T-cell (primary cell): ENCODE measurements at places on chromosomes 7 and 10. TPM values are rescaled to one million over a fixed set of nuclear protein-coding genes. Genes with fewer than 3 reads are reported as not detected.

The CRYGN gene
- not detected for total RNA-seq

The PAPOLB gene
- total RNA-seq: not detected

- no peak for DNase-seq
Observed at GRCh38 chr7:7688956-7689355, 29.5 kb downstream of the RPA3 start.

GRCh38 chr7:115240242-115240641, 318.3 kb downstream of the MDFIC start:
- no peak for DNase-seq

GRCh38 chr7:121105262-121105661, 116.8 kb downstream of the CPED1 start:
- DNase-seq: no peak

GRCh38 chr10:120457431-120458172, 575 bp downstream of the PLPP4 start:
- DNase-seq: no peak

DNA sequence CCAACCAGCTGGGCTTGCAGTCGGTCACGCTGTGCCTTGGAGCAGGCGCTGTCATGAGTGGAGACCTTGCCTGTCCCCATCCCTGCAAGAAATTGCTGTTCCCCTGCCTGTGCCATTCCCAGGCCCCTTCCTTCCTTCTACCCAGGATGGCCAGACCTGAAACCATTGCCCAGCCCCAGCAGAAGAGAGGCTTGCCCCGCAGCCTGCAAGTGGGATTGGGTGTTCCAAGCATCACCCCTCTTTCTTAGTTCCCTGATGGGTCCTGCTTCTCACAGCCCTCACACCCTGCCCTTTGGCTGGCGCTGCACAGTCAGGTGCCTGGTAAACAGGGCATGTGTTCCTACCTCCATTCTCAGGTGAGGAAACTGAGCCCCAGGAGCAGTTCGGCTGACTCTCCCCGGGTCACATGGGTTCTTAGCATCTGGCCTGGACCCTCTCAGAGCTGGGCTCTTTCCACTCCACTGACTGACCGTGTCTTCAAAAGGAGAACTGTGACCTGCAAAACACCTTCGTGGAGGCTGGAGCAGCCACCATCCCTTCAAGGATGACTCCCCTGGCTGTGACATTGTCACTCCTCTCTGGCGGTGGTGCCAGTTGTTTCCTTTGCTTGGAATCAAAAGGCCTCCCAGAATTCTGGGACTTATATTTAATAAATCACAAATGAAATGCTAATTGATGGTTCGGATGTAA, 41.9 kb upstream of the PDCD4 start:
- DNase-seq: no peak

- DNase-seq: no peak
Observed at GRCh38 chr7:139118234-139118804, 8.8 kb upstream of the ZC3HAV1 start.

DNA sequence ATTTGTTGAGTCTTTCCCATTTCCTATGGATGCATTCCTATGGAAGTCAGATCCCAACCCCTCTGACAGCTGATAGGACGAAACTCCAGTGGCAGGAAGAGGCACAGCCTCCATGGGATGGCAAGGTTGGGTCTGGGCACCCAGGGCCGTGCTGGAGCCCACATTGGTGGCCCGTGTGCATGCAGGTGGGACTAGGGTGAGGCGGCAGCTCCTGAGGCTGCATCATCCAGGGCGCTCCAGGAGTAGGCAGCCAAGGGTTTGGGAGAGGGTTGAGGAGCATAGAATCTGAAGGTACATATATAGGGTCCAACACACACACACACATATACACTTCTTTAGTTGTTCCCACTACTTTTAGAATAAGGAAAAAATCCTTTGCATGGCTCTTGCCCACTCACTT, 81.4 kb upstream of the BMPER start:
- no peak for DNase-seq

The KAZALD1 gene
- total RNA-seq: not detected

The AKR1C8 gene
- 2.0 TPM for total RNA-seq

The ADD3 gene
- 296 TPM for total RNA-seq

The MMS19 gene
- total RNA-seq: 73.8 TPM

- no peak for DNase-seq
Observed at GRCh38 chr10:34830217-34830822, 15.2 kb upstream of the PARD3 start.

GRCh38 chr10:81594991-81595390, 280.0 kb upstream of the NRG3 start:
- DNase-seq: no peak

The C10orf105 gene
- total RNA-seq: 0.30 TPM

DNA sequence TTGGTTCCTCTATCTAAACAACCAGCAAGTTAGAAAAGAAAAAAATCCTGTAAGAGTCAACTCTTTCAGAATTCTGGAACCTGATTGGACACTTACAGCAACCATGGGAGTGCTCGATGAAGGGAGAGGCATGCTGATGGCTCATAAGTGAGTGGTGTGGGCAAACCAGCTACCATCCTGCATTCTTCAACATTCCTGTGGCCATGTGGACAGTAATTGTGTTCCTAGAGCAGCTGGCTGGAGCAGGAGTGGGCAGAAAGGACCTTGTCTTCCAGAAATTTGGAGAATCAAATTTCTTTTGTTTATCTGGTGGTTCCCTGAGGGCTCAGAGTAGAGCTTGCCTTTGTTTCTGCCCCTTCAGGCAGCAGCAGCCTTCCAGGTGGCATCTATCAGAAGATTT, 22.5 kb upstream of the MYL7 start:
- no peak for DNase-seq

DNA sequence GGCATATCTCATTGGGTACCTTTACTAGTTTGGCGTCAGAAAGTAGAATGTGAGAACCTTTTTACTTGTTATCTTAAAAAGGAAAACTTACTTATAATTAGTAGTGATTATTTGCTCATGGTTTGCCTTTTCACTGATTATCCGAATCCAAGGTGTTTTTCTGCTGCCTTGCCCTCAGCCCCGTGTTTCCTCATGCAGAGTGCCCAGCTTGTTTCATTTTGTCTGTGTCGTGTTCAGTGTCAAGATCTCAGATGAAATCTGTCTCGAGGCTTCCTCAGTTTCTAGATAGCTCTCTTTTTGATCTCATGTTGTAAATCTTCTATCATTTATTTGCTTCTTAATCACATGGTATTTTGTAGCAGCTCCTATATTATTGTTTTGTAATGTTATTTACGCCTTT, 30.1 kb downstream of the RPA3 start:
- DNase-seq: no peak

The MOGAT3 gene
- total RNA-seq: not detected

GRCh38 chr7:84104826-84105225, 89.8 kb downstream of the SEMA3A start:
- no peak for DNase-seq

The CDC123 gene
- 43.7 TPM for total RNA-seq

DNA sequence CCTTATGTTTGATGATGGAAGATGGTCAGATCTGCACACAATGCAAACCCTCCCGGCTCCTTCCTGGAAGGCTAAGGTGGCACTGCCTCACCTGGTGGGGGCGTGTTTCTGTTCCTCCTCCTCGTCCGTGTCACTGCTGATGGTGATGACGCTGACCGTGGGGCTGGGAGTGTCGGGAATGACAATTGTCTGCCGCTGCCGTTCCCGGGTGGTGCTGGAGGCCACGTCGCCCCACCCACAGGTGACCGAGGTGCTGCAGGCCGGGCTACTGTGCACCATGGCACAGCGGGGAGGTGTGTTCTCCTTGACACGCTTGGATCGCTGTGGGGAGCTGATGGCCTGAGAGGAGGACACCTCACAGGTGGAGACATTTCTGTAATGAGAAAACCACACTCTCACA, 73.1 kb downstream of the CLEC2L start:
- no peak for DNase-seq

- DNase-seq: no peak
Observed at GRCh38 chr10:817371-817770, 114.1 kb downstream of the LARP4B start.

The STAMBPL1 gene
- 37.8 TPM for total RNA-seq

The LRRD1 gene
- not detected for total RNA-seq

DNA sequence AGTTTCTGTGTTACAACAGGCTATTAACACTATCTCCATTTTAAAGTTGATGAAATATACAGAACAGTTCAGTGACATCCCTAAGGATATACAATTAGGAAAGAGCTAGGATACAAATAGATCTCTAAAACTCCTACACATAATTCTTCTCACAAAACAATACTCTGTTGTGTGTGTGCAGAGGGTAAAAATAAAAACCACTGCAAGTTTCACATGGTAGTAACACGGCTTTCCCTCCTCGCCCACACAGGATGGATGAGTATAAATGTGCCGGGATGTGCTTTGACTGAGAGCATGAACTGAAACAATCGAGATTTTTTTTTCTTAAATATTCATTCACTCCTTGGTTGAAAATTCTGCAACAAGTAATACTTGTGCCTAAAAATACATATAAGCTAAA, 131.5 kb upstream of the C1QL3 start:
- DNase-seq: no peak

- DNase-seq: no peak
Observed at GRCh38 chr10:130696870-130697269, 560.7 kb downstream of the GLRX3 start.

The CPA2 gene
- not detected for total RNA-seq

The LBX1 gene
- not detected for total RNA-seq

DNA sequence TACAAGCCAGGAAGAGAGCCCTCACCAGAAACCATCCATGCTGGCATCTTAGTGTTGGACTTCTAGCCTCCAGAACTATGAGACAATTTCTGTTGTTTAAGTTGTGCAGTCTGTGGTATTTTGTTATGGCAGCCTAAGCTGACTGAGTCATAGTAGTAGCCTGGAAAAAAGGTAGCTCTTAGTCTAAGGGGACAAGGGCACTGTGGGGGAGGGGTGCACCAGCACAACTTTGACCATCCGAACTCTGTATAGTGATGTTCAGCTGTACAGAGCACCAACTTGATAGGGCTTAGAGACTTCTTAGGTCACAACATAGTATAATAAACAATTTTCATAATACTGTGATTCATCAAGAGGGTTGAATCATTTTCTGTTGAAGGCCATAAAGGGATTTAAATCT, 14.3 kb downstream of the EIF4EBP2 start:
- DNase-seq: no peak

DNA sequence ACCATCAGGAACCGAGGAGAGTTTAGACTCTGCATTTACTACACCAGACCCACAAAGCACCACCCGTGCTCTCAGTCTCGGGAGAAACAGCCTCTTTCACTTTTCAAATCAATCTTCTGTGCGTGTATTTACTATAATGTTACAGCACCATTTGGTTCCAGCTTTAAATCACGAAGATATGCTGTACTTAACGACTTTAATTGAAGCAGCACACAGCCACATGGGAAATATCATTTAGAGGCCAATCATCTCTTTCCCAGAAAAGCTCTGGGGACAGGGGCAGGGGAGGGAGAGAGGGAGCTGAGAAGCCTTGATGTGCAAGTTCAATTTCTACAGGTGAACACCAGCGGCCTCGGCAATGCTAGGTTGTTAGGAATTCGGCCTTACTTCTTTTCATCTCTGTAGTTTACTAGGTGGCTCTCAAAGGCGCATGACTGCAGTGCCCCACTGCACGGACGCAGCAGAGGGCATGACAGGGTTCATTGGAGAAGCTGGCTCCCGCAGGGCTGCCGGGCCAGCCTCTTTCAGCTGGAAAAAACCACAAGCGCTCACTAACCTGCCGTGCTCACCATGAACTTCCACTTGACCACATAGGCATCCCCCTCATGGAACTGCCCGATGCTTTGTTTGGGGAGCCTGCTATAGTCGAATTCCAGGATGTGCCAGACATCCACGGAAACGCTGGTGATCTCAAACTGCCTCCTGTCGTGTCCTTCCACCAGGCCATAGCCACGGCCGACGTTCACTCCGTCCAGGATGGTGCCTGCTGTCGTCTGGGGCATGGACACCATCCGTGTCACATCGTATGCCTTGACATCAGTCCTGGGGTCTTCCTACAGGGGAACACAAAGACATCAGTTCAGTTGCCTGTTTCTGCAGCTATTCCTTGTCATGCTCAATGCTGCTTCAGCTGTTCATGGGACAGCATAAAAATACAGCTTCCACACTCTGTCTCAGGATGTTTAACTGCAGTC, 154.5 kb downstream of the SVIL start:
- DNase-seq: no peak

DNA sequence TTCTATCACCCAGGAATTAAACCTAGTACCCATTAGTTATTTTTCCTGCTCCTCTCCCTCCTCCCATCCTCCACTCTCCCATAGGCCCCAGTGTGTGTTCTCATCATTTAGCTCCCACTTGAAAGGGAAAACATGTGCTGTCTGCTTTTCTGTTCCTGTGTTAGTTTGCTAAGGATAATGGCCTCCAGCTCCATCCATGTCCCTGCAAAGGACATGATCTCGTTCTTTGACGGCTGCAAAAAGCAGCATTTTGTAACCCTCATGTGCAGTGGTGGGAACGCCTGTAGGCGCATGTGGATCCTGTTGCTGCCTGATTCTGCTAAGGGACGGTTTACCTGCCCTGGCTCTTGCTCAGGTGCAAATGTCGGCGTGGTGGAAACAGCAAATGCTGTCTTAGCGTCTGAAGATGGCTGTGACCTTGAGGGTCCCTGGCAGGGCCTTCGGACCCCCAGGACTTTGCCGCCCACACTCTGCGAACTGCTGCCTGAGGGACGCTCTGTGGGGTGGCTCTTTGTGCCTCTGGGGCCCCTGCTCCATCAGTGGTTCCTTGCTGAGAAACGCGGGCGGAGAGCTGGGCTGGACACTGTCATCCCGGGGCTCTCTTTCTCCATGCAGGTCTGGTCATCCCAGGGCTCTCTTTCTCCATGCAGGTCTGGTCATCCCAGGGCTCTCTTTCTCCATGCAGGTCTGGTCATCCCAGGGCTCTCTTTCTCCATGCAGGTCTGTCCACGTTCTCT, 5.6 kb upstream of the MTG1 start:
- no peak for DNase-seq

DNA sequence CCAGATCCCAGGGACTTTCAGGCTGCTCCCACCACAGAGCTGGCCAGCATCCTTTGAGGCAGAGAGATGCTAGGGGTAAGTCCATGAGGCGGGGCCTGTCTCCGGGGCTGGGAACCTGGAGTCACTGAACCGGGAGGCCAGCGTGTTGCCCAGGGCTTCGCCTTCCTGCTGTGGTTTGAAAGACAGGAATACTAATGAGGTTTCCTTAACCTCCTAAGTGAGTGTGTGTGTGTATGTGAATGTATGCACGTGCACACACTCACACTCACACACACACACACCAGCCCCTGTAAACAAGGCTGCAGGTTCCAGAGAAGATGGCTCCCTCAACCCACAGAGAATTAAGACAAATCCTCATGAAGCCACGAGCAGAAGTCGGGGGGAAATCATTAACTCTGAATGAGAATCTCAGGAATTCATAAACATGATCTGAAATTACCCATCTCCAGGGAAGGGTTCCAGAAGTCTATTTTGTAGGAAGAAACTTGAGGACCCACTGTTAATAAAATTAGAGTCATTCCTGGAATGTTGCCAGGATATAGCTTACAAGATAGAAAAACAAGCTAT, 20.3 kb upstream of the PFKP start:
- no peak for DNase-seq

The YWHAG gene
- total RNA-seq: 44.3 TPM

The SFXN2 gene
- total RNA-seq: 14.8 TPM

DNA sequence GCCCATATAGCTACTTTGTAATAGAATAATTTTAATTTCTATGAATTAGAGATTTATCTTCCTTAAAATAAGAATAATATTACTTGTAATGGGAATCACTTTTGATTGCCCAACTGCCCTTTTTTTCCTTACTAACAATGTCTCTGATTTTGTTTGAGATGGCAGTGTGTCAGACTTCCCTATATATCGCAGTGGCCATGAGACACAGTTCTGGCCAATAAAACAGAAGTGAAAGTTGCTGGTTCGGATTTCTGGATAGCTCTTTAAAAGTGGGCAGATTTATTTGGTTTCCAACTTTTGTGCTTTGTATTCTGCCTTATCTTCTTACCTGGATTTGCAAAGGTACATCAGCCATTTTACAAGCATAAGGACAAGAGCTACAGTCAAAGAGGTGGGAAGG, 170.2 kb downstream of the PPP1R17 start:
- no peak for DNase-seq
